ENCODE measurements at places on chromosomes 7 and 10. TPM values are rescaled to one million over a fixed set of nuclear protein-coding genes. Genes with fewer than 3 reads are reported as not detected.

DNA sequence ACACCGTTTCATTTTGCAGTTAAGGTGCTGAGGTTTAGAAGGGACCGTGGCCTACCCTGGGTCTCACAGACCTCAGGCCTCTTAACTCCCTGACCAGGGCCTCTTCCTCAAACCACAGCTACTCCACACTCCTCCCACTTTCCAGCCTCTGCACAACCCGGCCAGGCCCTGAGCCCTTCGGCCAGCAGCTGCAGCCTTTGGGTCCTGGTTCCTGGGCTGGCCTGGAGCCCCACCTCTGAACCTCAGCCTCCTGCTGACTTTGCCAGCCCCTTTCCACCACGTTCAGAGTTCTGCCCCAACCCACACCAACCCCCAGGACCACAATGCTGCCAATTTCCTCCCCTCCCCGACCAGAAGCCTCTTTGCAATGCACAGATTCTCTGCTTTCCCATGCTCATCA lies 84.1 kb downstream of the VOPP1 start:
- DNase-seq: no peak

Gene HOXA4
- total RNA-seq: 0.63 TPM

Gene SPDYE5
- not detected for total RNA-seq

DNA sequence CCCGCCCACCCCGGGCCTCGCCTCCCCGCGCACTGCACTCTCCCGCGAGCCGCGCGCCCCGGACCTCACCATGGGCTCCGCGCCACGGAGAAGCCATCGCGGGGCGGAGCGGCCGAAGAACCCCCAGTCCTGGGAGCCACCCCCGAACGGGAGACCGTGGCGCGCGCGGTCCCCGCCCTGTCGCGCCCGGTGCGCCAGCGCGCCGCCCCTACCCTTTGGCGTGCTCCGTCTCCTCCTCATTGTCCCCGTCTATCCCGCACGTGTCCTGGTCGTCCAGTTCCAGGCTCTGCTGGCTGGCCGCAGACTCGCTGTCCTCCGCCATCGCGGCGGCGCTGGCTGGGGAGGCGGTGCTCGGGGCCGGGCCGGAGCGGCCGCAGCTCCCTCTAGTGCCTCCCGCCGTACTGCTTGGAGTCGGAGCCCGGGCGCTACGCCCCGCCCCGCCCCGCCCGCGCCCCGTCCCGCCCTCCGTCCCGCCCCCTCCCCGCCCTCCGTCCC lies at the start of gene NMT2:
Gene NMT2 (minus strand): TSS at position 403 of the 495 bp plus-strand sequence. CDS start 81 bp downstream, at position 322.
- DNase-seq: no peak

Gene ACTR3C
- 8.3 TPM for total RNA-seq

- DNase-seq: no peak
Observed at GRCh38 chr7:66344166-66344565, 139.0 kb downstream of the TPST1 start.

DNA sequence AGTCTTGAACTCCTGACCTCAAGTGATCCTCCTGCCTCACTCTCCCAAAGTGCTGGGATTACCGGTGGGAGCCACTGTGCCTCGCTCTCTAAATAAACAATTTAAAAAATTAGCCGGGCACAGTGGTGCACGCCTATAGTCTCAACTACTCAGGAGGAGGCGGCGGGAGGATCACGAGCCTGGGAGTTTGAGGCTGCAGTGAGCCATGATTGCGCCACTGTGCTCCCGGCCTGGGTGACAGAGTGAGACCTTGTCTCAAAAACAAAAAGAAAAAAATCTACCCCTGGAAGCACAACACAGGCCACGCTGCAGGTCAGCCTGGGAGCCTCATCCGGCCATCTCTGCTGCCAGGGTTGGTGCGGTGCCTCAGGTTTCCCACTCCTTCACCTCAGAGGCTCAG lies 3.8 kb upstream of the EIF3B start:
- no peak for DNase-seq

Gene SPRN
- total RNA-seq: not detected

GRCh38 chr10:4281190-4281825 lies 496.3 kb upstream of the KLF6 start:
- no peak for DNase-seq

Gene IFIT5
- total RNA-seq: 23.6 TPM

Gene ABCB4
- 0.14 TPM for total RNA-seq

- DNase-seq: no peak
Observed at GRCh38 chr10:82737549-82737948, 862.6 kb downstream of the NRG3 start.

GRCh38 chr7:139103057-139103815 lies 6.3 kb downstream of the ZC3HAV1 start:
- no peak for DNase-seq

GRCh38 chr7:108650467-108650866 lies 80.8 kb downstream of the DNAJB9 start:
- no peak for DNase-seq

DNA sequence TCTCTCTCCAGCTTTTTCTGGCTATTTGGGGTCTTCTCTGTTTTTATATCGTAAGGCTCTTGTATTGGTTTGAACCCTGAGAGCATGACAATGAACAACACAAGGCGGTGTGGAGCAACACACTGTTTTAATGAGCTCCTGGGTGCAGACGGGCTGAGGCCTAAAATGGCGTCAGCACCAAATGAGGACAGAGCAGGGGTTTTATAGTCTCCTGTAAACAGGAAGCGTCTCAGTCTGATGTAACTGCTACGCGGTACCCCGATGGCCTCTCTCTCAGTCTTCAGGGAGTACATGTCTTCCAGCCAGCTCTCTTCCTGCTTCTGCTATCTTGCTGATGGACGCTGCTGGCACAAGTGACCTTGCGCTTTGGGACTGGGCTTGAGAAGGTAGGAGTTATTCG lies 95.9 kb upstream of the CCDC71L start:
- no peak for DNase-seq

DNA sequence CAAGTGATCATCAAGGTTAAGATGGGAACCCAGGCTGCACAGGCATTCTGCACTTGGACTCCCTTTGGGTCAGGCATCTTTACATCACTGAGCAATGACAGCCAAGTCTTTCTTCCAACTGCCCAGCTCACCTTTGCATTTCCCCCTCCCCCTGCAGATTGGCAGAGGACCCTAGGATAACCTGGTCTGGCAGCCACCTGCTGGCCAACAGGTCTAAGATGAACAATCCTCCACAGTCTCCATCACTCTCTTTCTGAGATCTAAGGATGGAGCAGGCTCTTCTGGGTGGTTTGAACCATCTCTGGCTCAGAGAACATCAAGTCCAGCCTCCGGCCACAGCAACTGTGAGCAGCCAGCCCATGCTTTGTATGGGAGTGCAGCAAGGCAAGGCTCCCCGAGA lies 75.8 kb downstream of the RAB11FIP2 start:
- no peak for DNase-seq

Gene NUPR2
- total RNA-seq: not detected

DNA sequence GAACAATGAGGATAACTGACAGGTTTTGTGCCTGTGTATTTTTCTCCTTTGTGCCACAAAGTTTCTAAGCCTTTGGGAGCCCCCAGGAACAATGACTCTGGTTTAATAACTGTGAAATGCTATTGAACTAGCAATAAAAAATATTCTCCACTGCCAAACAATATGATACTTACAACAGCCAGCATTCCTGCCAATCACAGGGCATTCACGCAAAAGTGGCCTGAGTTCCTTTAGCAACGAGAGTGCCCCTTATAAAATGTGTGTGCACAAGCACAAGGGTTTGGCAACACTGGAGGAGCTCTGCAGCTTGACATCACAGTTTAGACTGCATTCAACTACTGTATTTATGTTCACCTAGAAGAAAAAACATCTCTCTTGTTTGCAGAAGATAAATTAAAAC lies 412.9 kb upstream of the NFE2L3 start:
- no peak for DNase-seq

- no peak for DNase-seq
Observed at GRCh38 chr10:10617686-10618085, 400.0 kb upstream of the CELF2 start.

Gene CBX3
- 126 TPM for total RNA-seq

DNA sequence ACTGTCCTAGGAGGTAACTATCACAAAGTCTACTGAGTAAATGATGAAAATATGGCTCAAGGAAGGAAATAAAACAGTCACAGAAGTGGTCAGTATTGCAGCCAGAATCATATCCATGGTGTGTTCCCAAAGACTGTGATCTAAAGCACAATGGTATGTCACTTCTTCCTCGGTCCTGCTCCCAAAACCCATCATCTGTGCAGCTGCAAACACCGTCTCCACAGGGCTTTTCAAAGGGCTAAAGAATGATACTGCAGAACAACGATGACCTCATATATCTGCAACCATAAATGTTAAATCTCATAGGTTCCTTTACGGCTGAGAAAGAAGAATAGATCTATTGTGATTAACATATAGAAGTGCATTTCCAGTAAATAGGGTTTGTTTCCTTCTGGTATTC lies 465.0 kb downstream of the GRID1 start:
- DNase-seq: no peak

GRCh38 chr7:78377532-78377931 lies 579.0 kb downstream of the PHTF2 start:
- no peak for DNase-seq

DNA sequence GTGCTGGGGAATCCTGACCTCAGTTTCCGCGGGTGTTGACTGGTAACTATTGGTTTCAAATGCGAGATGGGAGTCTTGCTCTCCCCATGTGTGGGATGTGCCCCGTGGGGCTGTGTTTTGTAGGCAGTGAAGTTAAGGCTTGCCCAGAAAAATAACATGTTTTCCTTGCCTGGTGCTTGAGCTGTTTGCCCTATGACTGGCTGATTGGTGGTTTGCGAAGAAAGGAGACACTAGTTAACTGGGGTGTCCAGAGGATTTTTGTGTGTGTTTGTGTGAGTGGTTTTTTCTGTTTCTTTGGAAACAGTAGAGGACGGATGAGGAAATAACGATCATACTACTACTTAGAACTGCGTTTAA lies 61.9 kb downstream of the CREB5 start:
- DNase-seq: no peak

Gene CFAP58
- total RNA-seq: 0.07 TPM

- DNase-seq: no peak
Observed at GRCh38 chr10:33164060-33164709, 170.3 kb downstream of the NRP1 start.

Gene HEPACAM2
- not detected for total RNA-seq

Gene CDHR3
- total RNA-seq: 10.2 TPM

DNA sequence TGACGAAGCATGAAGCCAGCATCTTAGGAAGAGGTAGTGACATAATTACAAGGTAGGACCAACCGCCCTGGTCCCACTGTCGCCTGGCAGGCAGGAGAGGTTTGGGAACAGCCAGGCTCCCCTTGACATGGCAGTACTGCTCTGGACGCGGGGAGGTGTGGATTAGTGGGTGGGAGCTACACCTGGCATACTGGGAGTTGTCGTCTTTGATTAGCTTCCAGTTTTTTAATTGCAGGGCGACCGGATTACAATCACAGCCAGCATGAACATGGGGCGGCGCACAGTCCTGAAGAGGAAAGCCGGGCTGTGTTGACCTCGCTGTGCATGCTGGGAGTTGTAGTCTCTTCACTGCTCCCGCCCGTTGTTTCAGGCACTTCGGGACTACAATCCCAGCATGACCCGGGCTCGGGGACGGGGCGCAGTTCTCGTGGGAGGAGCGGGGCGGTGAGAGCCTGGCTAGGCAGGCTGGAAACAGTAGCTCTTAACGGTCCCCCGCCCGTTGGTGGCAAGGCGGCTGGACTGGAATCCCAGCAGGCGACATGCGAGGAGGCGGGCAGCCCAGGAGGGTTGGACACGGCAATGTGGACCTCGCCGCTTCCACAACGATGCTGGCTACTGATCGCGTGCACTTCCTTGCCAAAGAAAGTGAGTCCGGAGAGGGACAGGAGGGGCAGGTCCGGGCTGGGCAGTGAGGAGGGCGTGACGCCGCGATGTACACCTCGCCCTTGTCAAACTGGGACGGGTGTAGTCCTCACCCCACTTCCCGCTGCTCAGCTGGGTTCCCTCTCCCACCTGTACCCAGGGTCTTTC lies 98.0 kb upstream of the ZNF722 start:
- peak; percentile 93 for DNase-seq

DNA sequence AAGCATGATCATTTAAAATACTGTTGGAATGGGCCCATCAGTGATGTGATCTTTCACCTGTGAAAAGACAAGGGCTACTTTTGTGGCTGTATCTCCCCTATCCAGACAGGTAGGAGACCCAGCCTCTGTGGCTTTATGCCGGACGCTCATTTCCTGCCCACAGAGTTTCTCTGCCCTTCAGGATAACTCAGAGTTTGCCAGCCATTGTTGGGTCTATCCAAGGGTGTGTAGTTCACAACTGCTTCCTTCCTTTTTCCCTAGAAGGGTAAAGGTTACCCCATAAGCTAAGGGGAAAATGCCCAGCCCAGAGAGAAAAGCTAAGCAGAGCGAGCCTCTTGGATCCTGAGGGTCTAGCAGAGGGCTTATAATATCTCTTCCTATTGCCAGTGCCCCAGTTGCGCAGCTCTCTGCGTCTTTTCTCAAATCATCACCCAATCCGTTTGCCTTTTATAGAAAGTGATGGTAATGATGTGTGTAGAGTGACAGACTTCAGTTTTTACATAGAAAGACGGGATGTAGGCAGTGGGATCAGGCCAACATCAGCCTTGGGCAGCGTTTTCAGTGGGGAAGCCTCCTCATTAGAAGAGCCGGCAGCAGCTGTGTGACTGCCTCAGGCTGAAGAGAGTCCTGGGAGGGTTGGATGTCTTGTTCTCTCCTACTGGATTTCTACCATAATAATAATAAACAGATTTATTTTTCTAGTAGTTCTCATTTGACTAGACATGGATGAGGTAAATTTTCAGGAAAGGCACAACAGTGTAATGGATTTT lies 80.5 kb downstream of the MET start:
- DNase-seq: no peak

DNA sequence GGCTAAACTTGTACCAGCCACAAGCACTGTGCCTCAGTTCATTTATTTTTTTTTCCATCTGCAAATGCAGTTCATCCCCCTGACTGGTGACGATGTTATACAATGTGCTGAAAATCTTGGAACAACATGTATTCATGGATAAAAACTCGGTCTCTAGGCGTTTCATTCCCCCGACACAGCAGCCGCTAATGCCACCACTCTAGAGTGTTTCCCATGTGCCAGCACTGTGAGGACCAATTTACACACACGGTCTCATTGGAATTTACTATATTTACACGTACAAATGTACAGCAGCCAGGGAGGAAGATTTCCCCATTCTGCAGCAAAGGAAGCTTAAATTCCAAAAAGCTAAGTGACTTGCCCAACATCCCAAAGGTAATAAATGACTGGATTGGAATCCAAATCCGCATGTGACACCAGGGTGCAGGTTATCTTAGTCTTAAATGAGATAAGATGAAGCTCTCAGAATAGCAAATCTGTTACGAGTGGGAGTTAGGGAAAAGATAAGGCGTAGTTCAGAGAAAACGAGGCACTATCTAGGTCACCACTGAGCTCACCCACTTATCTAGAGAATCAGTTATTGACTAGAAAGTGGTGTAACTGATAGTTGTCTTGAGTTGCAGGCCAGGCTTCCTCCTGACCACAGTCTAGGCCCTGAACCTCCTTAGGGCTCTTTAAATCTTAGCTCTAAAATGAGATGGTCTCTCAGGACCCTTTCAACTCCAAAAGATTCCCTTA lies 36.7 kb downstream of the FAM107B start:
- no peak for DNase-seq

- no peak for DNase-seq
Observed at GRCh38 chr7:99371376-99371920, 3.1 kb upstream of the ARPC1B start.

GRCh38 chr7:7817748-7818147 lies 99.3 kb upstream of the RPA3 start:
- DNase-seq: no peak

Gene TSPAN13
- 2.3 TPM for total RNA-seq

- no peak for DNase-seq
Observed at GRCh38 chr10:78532480-78533042, 498.9 kb downstream of the RPS24 start.
